Mucosa of gallbladder (tissue), 1 donor: ENCODE measurements at places on chromosomes 11 and 22. TPM values are rescaled to one million over a fixed set of nuclear protein-coding genes. Genes with fewer than 3 reads are reported as not detected.

IRF7 gene
- 54.0 TPM for total RNA-seq

- no peak for DNase-seq
These were observed 74.5 kb downstream of the FAM76B start for GRCh38 chr11:95714843-95715776.

DNA sequence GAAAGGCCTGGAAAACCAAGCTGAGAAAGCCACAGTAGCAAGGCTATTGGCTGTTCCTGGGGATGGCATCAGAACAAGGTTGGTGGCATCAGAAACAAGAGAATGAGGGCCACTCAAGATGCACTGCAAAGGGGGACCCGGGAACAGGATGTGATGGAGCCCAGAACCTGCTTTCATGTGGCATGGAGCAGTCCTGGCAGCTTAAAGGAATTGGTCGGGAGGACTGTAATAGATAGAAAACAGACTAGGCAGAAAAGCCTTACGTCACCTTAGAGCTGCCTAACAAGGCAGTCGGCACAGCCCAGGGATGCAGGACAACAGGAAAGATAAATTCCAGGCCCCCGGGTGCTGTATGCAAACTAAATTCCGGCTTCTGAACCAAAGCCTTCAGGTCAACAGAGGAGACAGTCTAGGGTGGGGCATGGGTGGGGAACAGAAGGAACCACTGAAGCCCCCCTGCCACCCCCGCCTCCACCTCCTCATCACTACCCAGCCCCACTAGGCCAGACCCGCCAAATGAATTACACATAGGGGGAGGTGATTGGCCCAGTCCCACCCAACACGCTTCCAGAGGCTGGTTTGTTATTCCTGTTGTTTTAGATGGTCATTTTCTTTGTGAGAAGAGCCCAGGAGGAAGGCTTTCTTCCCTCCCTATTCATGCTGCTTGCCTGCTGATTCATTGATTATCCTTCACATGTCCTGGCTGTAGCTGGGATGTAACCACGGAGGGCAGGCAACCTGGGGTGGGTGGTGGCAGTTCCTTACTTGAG lies 25.7 kb upstream of the LRRC55 start:
- DNase-seq, result peak; percentile 16

REXO2 gene
- total RNA-seq, result 61.5 TPM

SCGB2A2 gene
- not detected for total RNA-seq

GRCh38 chr11:27618281-27618915 lies 81.9 kb downstream of the BDNF start:
- no peak for DNase-seq

JHY gene
- 2.4 TPM for total RNA-seq

DNA sequence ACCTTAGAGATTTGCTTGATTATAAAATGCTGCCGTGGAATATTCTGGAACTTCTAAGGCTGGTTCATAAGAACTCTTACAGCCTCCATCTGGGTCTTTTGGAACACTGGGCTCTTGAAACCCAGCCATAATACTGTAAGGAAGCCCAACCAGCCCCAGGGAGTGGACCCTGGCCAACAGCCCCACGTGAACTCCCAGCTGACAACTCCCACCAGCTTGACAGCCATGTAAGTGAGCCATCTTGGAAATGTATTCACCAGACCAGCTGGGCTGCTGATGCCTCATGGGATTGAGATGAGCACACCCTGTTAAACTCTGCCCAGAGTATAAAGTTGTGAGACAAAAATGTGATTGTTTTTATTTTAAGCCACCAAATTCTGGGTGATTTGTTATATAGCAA lies 378.7 kb upstream of the RAG2 start:
- no peak for DNase-seq

- peak; percentile 56 for DNase-seq
These were observed 690 bp downstream of the CSNK1E start for GRCh38 chr22:38316364-38317121.

GRCh38 chr22:49577168-49578060 lies 250.3 kb downstream of the BRD1 start:
- no peak for DNase-seq

GRCh38 chr22:22720201-22720723 lies 75.8 kb downstream of the GGTLC2 start:
- DNase-seq, result peak; percentile 41

CHST1 gene
- total RNA-seq, result 1.8 TPM

SCARF2 gene
- 17.6 TPM for total RNA-seq

GRCh38 chr11:75185866-75186265 lies 35.0 kb downstream of the SLCO2B1 start:
- DNase-seq, result no peak

DNA sequence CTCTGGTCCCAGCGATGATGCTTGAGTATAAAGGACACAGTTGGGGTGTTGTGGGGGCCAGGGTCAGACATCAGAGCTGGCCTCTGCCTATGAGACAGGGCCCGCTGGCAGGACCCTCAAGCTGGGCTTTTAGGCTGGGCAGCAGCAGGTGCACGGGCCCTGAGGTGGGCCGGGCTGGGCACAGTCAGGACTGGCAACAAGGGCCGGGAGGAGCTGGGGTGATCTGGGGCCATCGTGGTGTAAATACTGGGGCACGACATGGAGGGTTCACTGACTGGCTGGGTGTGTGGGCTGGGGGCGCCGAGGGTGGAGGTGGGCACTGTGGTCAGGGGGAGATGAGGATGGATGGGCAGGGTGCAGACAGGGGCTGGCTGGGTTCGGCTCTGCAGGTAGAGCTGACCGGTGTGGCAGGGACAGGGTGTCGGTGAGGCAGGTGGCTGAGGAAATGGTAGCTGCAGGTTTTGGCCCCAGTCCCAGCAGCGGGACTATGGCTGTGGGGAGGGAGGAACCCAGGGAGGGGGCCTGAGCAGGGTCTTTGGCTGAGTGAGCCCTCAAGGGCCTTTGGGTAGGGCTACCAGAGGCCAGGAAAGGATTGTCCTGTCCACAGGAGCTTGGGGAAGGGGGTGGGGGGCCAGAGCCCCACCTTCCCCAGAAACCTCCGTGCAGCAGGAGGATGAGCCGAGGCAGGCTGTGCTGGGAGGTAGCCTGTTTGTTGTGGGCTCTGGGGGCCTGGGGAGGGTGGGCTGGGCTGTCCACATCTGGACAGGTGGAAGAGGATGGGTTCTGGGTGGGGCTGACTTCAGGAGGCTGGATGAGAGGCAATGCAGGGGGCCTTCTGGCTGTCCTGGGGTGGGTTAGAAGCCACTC lies 81.4 kb downstream of the KCNQ1 start:
- no peak for DNase-seq
